CD4-positive, alpha-beta memory T cell (primary cell): ENCODE measurements at places on chromosomes 5 and 9. TPM values are rescaled to one million over a fixed set of nuclear protein-coding genes. Genes with fewer than 3 reads are reported as not detected.
A peak's percentile ranks its signal among the peaks of the same experiment; 100 is the strongest.

DNA sequence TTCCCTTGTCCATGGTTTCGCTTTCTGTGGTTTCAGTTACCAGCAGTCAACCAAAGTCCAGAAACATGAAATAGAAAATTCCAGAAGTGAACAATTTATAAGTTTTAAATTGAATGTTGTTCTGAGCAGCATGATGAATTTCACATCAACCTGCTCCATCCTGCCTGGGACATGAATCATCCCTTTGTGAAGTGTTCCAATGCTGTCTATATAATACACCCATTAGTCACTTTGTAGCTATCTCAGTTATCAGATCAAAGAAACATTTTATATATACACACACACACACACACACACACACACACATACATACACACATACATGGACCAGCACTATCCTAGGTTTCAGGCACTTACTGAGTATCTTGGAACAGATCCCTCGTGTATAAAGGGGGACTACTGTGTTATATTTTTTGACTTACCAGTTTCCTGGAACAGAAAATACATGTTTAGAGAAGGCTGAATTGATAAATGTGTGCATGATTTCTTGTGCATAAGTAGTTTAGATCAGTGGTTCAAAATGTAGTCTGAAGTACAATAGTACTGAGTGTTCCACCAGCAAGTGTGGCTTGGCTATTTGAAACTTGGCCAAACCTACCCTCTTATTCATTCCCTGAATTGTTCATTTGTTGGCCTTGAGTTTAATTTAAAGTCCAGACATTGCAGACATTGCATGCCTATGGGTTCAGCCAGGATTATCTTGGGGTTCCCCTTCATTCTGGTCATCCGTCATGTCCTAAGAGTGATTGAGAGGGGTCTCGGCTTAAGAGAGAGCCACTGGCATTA is 510.0 kb downstream of the GADD45G start:
- no peak for DNase-seq

Gene HRCT1
- not detected for total RNA-seq

Gene PCDHGB6
- 0.22 TPM for total RNA-seq

Gene CCL27
- total RNA-seq, result not detected

DNA sequence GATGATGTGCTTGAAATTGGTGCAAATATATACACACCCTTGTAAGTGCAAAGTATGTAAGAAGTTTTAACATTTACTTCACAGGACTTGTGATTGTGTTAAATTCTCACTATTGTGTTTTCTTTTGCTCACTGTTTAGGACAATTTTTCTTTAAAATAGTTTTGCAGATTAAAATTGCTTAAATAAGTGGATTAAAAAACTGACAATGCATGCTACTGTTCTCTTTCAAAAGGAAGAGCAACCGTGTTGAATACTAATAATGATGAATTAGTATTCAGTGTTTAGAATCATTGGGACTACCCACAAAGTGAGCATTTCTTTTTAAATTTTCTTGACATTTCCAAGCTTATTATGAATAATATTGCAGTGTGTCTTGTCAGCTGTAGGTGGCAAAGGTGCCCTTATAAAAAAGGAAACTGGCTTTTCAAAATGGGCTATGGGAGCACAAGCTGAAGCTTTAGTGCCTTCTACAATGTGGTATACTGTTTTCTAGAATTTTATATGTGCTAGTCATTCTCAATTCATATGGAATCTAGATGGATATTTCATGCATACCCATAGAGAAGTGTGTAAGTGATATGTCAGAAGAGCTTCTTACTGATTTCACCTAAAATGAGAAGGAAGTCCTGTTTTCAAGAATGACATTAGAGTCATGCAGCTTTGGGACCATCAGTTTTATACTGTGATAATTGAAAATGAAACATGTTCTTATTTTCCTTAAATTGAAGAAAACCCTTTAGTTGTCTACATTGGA is 35.4 kb downstream of the SREK1 start:
- no peak for DNase-seq

- DNase-seq, result peak; percentile 25
These were observed 74.3 kb downstream of the LRSAM1 start for GRCh38 chr9:127525401-127526188.

GRCh38 chr9:71929223-71929622 is 17.8 kb downstream of the C9orf85 start:
- DNase-seq, result no peak

Gene RPP25L
- total RNA-seq, result 28.9 TPM

Gene GLRA1
- total RNA-seq, result not detected

Gene CA9
- not detected for total RNA-seq

Gene TRIM7
- 3.3 TPM for total RNA-seq

Gene PCDHB2
- 0.28 TPM for total RNA-seq

DNA sequence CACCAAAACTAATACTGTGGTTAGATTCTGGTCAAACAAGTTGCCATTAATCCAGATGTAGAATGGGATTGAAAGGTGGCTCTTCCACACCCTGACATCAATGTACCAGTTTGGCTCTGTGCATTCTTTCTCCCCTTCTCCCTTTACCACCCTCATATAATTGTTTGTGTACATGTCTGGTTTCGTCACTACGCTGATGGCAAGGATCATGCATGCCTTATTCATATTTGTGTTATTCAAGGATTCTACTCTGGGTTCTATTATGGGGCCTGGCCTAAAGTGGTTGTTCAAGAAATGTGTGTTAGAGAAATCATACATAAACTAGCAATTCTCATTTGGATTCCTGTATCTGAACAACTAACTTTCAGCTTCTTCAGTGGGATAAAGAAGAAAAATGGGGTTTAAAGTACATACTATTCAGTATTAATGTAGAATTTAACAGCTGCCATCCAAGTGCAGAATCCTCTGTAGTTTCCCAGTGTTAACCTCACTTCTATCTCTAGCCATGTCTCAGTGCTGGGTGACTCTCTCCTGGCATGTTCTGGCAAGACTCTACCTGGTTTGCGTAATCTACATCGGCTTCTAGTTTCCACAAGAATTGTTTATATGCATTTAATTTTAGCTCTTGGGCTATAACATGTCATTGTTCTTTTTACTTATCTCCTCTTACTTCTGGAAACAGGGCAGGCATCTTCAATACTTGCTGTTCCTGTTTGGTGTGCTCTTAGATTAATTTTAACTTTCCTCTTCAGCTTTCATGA is 27.9 kb upstream of the CDKN2B start:
- no peak for DNase-seq

Gene WNT8A
- total RNA-seq, result not detected

DNA sequence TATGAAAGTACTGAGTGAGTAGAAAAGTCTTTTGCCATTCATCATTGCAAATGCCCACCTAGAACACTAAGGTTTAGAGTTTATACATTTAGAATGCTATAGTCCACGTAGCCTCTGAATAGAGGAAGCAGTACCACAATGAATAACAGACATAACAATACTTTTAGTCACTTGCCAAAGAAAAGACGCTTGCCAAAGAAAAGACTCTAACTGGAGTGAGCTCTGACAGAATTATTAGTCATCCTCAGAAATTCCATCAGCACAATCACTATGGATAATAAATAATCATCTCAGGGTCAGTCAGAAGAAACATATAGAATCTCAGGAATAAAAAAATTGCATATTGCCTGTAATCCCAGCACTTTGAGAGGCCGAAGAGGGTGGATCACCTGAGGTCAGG is 168.5 kb upstream of the TARS1 start:
- DNase-seq, result no peak
